ENCODE measurements at places on chromosomes 1 and 21. TPM values are rescaled to one million over a fixed set of nuclear protein-coding genes. Genes with fewer than 3 reads are reported as not detected.
A peak's percentile ranks its signal among the peaks of the same experiment; 100 is the strongest.

The NBPF10 gene
- 0.47 TPM for polyA plus RNA-seq

DNA sequence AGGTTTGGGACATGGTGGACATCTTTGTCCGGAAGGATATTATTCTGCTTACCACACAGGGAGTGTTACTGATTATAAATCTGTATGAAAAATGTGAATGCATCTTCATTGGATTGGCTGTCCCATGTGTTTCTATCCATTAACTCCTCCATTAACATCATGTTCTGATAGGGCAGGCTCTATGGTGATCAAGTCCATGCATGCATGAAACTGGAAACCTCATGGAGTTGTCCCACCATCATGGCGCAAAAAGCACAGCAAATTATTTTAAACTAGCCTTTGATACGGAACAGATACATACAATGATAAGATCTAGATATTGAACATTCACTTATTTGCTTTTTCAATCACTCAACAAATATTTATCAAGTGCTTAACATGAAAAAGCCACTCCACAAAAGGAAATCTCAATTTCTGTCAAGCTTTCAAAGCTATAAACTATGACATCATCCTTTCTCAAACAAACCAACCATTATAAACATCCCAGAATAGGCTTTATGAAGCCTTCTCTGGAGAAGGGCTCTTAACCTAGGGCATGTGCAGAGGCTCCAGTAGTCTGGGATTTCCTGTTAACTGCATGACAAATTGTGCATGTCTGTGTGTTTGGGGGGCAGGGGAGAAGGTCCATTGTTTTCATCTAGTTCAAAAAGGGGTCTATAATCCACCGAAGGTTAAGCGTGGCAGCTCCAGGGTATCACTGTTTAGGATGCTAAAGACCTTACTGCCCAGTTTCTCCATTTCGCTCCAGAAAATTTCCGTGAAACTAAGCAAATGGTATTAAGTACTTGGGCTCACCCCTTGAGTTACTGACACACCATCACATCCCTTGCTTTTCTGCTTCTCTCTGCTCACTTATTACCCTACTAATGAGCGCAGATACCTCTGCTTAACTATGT, 46.1 kb downstream of the ADAMTS1 start:
- DNase-seq, result no peak

GRCh38 chr1:3327936-3328590, 126.4 kb upstream of the ARHGEF16 start:
- peak; percentile 87 for DNase-seq

DNA sequence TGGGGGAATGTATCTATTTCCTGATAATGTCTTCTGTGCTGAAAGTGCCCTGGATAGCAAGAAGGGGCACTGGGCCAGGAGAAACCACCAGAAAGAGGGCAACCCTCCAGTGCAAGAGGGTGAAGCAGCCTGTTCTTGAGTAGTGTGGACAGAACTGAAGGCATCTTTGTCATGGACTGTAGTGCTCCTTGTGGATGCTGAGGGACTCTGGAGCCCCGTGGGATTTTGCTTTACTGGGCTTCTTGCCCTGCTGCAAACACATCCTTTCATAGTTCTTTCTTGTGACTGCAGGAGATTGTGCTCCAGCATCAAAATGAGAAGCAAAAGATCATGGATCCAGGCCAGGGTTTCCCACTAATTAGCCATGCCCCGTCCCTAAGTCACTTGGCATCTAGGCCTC, 300.6 kb downstream of the ZNF326 start:
- no peak for DNase-seq

The TEKT2 gene
- polyA plus RNA-seq, result 0.07 TPM

DNA sequence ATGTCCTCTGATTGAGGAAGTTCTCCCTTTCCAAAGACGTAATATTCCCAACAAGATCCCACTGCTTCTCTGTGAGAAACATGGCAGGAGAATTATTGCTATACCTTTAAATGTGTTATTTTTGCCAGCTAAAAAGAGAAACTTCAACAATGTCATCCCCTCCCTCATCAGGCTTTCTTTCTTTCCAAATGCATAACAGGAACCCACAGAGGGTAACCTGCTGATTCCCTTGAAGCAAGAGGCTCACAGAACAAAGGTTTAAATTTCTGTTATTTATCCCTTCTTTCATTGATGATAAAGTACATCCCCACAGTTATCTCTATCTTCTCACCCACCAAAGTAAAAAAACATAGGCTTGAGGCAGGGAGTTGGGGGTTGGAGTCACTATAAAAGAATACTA, 102.1 kb downstream of the SLC30A10 start:
- DNase-seq, result no peak

DNA sequence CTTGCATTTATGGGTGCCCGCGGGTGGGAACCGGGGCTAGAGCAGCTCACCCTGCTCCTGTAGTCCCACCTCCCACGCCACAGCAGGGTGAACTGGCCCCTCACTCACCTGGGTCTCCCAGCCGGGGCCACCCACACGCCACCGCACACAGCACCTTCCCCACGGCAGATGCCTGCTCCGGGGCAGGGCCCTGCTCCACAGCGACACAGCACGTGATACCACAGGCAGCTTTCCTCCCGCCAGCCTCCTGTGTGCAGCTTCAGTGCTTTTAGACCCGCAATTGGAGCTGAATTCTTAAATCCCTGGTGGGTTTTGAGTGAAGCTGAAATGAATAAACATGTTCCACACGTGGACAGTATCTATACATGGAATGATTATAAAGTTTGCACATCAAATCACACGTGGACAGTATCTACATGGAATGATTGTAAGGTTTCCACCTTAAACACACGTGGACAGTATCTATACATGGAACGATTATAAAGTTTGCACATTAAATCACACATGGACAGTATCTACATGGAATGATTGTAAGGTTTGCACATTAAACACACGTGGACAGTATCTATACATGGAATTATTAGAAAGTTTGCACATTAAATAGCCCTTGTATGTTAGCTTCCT, 93.1 kb upstream of the COL6A1 start:
- peak; percentile 25 for DNase-seq

DNA sequence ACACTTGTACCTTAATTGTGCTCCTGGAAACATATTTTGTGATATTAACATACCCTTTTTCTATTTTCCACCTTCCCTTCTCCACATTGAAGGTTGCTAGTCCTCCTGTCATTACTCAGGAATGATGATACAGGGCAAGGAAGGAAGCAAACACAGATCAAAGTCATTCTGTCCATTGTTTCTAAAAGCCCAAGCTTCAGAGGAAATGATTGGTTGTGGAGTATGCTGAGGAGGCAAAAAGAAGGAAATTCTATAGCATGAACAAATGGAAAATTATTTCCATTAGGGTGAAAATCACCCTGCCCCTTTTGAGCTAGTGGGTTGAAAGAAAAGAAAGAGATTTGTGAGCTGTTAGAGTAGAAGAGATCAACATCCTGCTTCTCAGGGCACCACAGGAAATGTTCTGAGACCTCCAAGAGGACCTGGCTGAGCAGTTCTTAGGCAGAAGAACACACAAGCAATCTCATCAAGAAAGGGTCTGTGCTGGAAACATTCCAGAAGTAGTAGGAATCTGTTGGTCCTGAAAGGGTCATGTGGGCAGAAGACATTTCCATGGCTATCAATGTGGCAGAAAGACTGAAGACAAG, 29.0 kb upstream of the PRRX1 start:
- DNase-seq, result no peak

DNA sequence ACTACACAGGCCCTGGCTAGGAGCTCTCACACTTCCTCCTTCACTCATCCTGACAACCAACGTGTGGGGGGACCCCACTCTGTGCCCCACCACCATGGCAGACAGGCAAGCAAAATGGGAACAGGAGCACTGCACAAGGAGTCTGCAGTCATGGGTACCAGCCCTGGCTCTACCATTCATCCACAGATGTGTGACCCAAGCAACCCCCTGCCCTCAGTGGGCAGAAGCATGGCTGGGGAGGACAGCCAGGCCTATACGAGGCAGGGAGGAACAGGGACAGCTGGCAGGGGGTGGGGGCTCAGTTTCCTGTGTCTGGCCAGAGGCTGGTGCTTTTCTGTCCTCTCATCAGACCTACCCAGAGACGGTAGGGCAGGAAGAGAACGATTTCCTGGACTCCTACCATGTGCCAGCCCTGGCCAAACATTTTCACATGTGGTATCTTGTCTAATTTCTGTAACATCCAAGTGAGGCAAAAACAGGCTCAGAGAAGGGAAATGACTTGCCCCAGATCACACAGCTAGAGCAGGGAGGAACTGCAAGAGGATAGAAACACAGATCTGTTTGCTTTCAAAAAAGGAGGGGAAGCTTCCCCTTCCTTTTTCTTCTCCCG, 178.0 kb downstream of the HIVEP3 start:
- DNase-seq, result no peak

- no peak for DNase-seq
Observed at GRCh38 chr1:147579934-147580537, 38.7 kb downstream of the BCL9 start.

The DNASE2B gene
- polyA plus RNA-seq, result 0.06 TPM

- DNase-seq, result no peak
Observed at GRCh38 chr21:42096566-42096965, 25.4 kb downstream of the UMODL1 start.

The NHLH2 gene
- polyA plus RNA-seq, result not detected

GRCh38 chr1:3975903-3976630, 76.0 kb upstream of the C1orf174 start:
- DNase-seq, result no peak

The SDCCAG8 gene
- 7.8 TPM for polyA plus RNA-seq

GRCh38 chr1:159581422-159581821, 6.2 kb upstream of the APCS start:
- DNase-seq, result no peak

DNA sequence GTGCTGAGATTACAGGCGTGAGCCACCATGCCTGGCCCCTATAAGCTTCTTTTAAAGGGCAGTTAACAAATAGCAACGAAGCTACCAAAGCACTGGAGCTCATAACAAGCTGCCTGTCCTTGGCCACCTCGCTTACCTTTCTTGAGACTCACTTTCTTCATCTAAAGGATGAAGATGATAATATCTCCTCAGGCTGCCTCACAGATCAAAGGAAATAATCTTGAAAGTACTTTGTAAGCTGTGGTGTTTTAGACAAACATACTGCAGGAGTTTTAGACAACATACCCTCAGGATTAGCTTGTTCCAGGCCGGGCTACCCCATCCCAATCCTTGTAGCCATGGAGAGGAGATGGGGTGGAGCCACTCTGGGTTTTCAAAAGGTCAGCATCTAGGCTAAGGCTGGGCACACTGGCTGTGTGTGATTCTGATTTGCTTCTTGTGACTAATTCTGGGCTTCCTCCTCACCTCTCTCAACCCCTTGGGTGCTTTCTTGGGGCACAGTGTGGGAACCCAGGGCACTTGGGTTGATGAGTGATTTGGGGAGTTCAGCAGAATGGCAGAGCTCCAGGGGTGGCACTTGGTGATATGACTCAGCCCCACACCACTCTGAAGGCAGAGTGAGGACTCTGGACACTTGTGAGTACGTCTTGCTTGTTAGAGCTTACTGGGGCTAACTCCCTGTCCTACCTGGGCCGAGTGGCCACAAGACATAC, 5.2 kb downstream of the GPR25 start:
- DNase-seq, result no peak

GRCh38 chr1:27011976-27012563, 580 bp downstream of the TENT5B start:
- DNase-seq, result no peak

GRCh38 chr1:27284425-27285273, 37.3 kb upstream of the TMEM222 start:
- peak; percentile 75 for DNase-seq

DNA sequence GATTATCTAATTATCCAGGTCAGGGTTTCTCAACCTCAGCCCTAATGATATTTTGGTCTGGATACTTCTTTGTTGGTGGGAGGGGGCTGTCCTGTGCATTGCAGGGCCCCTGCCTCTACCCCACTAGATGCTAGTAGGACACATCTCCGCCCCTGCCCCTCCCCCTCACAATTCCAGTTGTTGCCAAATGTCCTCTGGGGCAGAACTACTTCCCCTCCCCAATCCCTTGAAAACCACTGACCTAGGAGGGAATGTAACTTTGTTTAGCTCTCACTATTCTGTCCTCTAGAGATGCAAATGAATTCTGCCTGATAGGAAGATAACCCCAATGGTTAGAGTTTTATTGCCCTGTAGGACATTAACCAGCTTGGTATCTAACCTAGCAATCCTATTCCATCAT, 8.1 kb downstream of the CACNA1S start:
- DNase-seq, result no peak

The TCEANC2 gene
- polyA plus RNA-seq, result 2.4 TPM

The GREM2 gene
- not detected for polyA plus RNA-seq
